ENCODE measurements at places on chromosomes 12 and 14.

DNA sequence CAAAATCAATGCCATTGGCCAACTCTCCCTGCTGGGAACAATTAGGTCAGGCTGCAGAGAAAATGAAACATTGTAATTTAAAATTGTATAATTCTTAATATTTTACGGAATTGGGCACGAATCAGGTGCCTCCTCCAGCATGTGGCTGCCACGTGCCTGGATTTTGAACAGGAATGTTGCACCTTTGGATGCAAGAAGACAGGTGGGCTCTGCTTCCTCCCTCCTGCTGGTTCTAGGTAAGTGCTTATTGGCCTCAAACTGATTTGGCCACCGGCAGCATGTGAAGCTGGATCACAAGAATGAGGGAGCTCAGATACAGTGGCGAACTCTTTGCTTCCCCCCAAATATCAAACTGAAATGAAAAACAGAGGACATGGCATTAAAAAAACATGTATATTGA is 1559.9 kb upstream of the FLRT2 start:
- DNase-seq = no peak

GRCh38 chr14:96625426-96625985 is 123.3 kb downstream of the PAPOLA start:
- no peak for DNase-seq

GRCh38 chr12:114473717-114474116 is 67.8 kb upstream of the TBX5 start:
- DNase-seq = no peak

GRCh38 chr12:42761601-42762350 is 172.2 kb upstream of the PRICKLE1 start:
- no peak for DNase-seq

DNA sequence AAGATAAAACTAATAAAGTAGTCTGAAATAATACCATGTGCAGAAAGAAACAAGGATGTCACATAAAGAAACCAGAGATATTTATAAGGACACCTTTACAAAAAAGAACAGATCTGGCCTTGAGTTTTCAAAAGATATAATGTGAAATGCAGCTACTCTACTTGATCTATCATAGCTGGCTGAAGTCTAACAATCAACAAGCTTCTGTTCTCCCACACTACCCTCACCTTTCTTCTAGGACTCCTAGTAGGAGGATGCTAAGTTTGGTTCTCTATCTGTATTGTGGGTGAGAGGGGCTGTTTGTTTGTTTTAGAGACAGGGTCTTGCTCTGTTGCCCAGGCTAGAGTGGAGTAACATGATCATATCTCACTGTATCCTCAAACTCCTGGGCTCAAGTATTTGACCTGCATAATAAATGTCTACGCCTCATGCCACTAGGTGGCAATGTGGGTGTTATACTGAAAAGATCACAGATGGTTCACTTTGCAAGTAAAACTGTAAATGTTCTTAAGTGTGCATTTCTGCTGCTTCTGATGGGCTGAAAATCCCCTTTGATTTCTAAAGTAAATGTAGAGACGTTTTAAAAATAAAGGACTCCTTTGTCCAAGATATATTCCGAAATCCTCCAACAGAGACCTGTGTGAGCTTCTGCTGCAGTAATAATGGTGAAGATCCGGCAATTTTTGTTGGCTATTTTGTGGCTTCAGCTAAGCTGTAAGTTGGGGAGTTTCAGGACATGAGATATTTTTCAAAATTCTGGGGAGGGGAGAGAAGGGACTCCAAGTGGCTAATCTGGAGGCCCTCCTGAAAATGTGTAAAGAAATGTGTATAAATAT is 269.3 kb downstream of the DAD1 start:
- peak; percentile 58 for DNase-seq

DNA sequence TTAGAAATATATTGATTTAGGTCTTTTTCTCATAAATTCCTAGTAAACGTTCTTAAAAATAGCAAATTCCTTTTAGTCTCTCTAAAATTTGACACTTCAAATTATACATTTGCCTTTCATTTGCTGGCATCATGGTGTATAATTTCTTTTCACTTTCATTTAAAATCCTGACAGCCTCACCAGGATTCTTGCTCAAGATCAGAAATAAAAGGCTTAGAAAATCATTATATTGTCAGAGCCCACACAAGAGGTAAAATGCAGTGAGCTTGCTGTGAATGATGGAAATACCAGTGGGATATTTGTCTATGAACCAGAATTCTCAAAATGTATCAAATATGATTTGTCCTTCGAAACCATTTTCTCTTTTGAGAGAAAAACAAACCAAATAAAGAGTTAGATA is 78.2 kb upstream of the PIK3C2G start:
- DNase-seq = no peak

- no peak for DNase-seq
Measured at GRCh38 chr14:34692348-34692747, 22.0 kb downstream of the CFL2 start.

DNA sequence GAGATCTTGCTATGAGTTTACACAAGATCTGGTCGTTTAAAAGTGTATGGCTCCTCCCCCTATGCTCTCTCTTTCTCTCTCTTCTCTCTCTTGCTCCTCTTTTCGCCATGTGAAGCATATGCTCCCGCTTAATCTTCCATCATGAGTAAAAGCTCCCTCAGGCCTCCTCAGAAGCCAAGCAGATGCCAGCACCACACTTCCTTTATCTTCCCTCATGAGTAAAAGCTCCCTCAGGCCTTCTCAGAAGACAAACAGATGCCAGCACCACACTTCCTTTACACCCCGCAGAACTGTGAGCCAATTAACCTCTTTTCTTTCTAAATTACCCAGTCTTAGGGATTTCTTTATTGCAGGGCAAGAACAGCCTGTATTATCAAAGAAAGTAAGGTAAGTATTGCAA is 152.4 kb downstream of the SEC23A start:
- no peak for DNase-seq

All from suppressor macrophage (primary cell).